CD4-positive, alpha-beta T cell treated with Interleukin-12 subunit alpha and Interleukin-12 subunit beta, for 1 hour (primary cell): ENCODE measurements at places on chromosomes 7 and 10.

GRCh38 chr10:85316276-85316675 lies 987.9 kb downstream of the CCSER2 start:
- DNase-seq, result no peak

DNA sequence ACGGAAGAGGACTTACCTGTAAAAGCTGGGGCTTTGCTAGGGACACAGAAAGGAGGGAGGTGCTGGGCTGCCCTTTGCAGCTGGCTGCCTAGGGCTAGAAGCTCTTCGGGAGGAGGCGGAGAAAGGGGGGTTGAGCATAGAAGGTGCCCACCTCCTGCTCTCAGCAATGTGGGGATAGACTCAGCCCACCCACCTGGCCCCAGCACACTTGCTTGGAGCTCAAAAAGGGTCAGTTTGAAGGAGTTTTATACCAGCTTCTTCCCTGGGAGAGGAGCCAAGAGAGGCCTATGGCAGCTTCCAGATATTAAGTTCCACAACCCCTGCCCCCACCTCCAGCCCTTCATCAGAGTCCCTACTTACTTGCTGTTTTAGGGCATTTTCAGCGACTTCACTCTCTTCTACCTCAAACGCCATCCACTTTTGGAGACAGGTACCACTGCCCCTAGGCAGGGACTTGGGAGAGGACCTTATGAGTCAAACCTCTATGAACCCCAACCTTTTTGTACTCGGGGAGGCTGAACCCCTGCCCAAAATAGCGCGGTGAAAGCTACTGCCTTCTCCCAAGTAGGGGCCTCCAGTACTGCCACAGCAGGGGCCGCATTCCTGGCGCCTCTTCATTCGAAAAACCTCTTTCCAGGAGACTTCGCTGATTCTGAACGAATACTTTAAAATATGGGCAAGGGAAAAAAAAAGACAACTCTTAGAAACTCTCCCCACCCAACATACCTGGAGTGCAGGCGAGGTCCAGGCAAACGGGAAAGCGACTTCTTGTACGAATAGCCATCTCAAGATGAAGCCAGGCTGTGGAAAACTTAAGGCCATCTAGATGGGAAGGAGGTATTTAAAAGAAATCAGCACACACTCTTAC lies 1.2 kb upstream of the EVX1 start:
- DNase-seq, result no peak

DNA sequence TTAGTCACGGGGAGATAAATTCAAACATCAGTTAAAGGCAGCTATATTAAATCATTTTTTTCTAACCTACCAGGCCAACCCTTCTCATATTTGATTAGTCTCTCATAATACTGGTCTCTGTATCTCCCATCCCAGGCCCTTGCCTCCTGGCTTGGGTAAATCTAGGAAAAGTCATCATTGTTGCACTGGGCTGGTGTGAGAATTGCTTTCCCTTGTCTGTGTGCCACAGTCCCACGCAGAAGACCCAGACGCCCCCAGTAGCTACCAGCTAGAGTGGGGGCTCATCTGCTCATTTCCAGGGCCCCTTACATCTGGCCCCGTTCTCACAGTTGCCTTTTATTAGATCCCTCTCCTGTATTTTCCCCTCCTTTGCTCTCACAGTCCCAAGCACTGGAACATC lies 67.6 kb upstream of the VIPR2 start:
- DNase-seq, result no peak

GRCh38 chr10:67934336-67934735 lies 49.9 kb downstream of the SIRT1 start:
- no peak for DNase-seq
